ENCODE measurements at places on chromosomes 2 and 18. TPM values are rescaled to one million over a fixed set of nuclear protein-coding genes. Genes with fewer than 3 reads are reported as not detected.

HRH4 gene
- polyA plus RNA-seq = not detected

TMEM169 gene
- 0.38 TPM for polyA plus RNA-seq

GRCh38 chr2:215847718-215848117, 165.6 kb downstream of the MREG start:
- DNase-seq = no peak

- no peak for DNase-seq
These were observed 260.9 kb downstream of the RAD51AP2 start for GRCh38 chr2:17257189-17257909.

DNA sequence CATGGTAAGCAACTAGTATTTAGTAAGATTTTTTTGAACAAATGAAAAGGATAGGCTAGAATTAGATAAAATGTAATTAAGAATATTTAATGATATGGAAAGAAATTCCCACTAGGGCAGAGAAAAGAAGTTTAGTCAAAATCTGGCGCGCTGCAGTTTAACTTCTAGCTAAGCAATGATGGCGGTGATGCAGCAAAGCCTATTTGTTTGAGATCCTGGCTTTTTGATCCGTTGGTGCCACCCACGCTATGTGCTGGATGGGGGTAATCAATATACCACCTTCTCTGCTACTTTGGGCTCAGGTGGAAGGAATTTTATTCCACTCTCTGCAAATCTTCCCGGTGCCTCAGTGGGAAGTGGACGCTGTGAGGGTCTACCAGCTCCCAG, 421 bp upstream of the FAM171B start:
- no peak for DNase-seq

All from naive B cell (primary cell).